ACHN (cell line): ENCODE measurements at places on chromosomes 1 and 21.

GRCh38 chr1:5348732-5349465 is 643.3 kb downstream of the NPHP4 start:
- no peak for DNase-seq

- no peak for DNase-seq
Measured at GRCh38 chr21:45026066-45026745, 48.2 kb upstream of the ADARB1 start.

DNA sequence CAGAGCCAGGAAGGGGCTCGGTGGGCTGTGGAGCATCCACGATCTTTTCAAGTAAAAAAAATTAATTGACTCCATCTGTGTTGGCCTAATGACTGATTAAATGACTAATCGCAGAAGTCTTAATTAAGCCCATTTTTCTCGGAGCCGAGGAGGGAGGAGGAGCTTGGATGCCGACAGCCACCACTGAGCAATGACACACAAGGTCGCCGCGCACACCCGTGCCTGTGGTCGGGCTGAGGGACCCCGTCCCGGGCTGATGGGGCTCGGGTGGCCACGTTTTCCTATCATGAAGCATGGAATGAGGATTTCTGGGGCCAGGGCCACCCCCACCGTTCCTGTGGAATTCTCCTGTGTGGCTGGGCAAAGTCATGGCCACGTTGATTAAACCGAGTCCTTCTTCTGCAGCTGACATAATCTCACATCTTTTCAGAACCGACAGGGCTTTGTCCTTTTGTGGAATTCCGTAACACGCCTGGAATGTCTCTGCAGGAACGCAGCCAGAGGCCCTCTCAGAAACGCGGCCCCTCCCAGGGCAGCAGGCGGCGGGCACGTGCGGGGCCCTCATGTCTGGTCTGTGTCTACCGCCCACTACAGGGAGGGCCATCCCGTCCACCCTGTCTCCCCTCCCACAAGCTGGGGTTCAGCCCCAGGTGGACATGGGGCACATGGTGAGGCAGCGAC is 60.7 kb downstream of the MORN1 start:
- DNase-seq: no peak

GRCh38 chr21:16908077-16908476 is 604.8 kb upstream of the CXADR start:
- DNase-seq: no peak

DNA sequence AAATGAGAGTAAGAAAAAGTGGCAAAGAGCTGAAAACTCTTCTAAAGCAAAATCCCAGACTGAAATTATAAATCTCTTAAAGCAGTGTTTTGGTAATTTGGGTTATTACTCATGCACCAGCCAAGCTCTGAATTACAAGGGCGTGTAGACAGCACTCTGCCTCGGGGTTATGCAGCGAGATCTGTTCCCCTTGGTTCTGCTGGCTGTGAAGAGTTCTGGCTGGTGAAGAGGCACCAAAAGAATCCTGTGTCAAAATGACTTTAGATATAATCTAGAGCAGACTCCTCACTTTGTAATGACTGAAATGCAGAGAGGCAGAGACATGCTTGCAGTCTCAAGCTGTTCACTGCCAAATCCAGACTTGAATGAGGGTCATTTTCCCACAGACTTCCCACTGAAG is 461.8 kb upstream of the CXADR start:
- no peak for DNase-seq
